ENCODE measurements at places on chromosomes 13 and 19.

- no peak for DNase-seq
Measured at GRCh38 chr19:1057176-1057855, 9.7 kb upstream of the ARHGAP45 start.

GRCh38 chr13:111539791-111540446 lies 219.5 kb downstream of the TEX29 start:
- no peak for DNase-seq

DNA sequence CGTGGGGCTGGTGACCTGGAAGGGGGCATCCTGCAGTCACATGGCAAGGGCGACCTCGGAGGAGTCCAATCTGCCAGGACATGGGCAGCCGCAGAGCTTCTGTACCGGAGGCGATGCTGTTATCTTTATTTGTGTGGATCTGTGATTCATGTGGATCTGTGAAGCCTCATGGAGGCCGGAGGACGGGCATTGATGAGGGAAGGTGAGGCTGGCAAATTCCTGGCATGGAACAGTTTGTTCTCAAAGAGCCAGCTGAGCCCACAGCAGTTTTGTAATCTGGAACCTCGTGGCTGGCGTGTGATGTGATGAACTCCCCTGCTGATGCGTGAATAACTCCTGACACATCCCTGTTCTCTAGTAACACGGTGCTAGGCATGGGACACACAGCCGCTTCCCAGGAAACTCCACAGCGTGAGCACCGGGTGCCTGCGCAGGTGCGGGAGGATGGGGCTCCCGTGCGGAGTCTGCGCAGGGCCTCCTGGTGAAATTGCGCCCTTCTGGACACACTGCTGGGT lies 40.4 kb downstream of the ATP11A start:
- no peak for DNase-seq

DNA sequence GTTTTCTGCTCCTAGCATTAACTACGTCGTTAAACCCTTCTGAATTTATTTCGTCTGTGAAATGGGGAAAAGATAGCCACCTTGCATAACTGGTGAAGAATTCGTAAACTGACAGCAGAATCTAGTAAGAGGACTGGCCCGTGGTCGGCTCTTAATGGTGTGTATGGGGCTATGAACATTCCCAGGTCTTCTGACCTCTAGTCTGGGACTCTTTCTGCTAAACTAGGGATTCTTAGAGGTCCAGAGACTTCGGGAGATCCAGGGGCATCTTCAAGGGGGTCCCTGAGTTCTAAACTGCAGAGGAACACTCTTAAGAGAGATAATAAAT lies 231.1 kb upstream of the SERP2 start:
- DNase-seq: no peak

DNA sequence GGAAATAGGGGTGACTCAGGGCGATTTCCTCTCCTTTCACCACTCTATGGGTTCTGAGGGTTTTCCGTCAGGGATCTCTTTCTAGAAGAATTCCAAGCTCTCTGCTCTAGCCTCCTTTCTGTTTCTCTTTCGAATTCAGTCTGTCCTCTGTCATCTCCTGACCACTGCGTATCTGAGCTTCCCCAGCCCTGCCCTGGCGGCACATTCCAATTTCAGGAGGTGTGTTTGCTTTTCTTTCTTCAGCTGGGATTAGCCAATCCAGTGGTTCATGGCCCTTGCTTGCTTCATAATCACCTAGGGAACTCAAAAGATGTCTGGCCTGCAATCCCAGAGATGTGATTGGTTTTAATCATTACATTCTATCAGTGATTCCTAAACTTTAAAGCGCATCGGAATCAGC lies 9.4 kb downstream of the IFNL2 start:
- no peak for DNase-seq

DNA sequence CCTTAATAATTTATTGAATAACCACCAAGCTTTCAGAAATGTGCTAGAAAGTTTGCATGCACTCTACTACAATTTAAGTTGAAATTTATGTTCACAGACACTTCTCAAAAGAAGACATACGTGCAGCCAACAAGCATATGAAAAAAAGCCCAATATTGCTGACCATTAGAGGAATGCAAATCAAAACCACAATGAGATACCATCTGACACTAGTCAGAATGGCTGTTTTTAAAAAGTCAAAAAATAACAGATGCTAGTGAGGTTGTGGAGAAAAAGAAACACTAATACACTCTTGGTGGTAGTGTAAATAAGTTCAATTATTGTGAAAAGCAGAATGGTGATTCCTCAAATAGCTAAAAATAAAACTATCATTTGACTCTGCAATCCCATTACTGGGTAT lies 308.8 kb upstream of the PCDH9 start:
- no peak for DNase-seq

GRCh38 chr13:111322916-111323331 lies 2.5 kb downstream of the TEX29 start:
- DNase-seq: no peak

DNA sequence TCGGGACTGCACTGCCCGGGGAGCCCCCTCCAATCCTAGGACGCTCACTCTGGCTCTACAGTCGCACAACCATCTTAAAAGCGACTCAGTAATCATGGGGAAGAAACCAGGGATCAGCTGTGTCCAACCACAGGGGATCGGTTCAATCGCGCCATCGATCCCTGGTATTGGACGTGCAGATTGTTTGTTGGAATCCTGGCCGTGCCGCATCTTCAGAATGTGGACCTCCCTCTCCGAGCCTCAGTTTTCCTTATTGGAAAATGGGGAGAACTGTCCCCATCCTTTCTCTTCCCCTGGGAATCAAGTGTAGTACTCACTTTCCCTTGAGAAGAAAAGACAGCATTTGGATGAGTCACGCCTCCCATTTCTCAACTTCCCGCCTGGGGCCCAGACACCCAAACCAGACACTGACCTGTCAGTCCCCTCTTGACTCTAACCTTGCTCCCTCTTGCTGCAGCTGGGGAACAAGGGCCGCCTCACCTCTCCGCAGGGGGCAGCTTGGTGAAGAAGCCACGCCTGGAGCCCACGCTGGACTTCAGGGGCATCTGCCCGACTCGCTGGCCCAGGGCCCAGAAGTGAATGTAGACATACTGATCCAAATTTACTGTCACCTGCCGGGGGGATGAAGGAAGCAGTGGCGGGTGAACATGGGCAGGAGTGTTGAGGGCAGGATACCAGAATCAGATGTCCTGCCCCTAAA lies 17.6 kb downstream of the EMP3 start:
- no peak for DNase-seq

DNA sequence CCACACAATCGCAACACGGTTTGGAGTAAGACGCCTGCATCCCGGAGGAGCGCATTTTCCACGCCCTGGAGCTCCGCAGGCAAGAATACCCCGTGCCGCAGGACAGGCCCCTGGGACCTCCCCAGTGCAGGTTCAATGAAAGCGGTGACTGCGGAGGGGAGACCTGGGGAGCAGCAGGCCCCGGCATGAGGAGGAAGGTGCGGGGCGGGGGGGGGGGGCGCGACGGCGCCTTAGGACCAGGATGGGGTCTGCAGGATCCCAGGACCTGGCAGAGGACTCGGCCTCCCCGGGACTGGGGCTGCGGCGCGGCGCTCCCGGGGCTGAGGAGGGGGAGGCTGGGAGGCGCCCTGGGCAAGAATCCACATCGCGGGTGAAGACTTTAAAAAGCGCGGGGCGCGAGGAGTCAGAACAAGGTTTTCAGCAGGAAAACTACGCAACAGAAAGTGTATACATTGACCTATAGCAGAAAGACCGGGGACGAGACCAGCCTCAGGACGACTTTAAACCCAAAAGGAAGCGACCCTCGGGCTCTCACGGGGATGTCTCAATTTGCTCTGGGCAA lies 432 bp downstream of the ZNF611 start:
- DNase-seq: no peak

- DNase-seq: no peak
Measured at GRCh38 chr13:59542303-59542702, 621.4 kb downstream of the DIAPH3 start.

- no peak for DNase-seq
Measured at GRCh38 chr19:13150931-13151604, 857 bp downstream of the IER2 start.

DNA sequence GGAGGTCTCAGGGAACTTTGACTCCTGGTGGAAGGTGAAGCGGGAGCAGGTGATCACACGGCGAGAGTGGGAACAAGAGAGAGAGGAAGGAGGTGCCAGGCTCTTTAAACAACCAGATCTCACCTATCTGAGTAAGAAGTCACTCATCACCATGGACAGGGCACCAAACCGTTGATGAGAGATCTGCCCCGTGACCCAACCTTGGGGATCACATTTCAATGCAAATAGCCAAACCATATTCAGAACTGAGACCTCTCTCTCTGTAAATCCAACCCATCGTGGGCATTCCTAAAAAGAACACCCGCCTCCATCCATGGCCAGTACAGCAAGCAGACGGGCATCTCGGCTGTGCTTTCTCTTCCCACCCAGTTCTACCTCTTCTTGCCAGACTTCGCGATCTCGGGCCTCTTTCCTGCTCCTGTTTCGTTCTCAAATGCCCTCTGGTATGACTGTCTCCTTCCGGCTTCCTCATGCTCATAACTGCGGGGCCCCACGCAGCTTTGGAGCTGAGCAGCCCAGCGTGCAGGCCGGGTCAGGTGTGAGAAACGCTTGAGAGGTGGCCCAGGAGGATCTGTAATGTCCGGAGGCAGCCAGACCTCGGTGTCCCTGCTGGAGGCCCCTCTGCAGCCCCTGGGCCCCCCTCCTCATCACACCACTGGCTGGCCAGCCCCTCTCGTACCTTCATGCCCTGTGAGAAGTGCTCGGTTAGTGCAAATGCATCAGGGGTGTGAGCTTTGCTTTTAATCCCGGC lies 97.0 kb upstream of the GPR183 start:
- no peak for DNase-seq

GRCh38 chr19:13066933-13067807 lies 35.5 kb downstream of the LYL1 start:
- DNase-seq: no peak

GRCh38 chr13:75196147-75196837 lies 285.7 kb downstream of the TBC1D4 start:
- no peak for DNase-seq

DNA sequence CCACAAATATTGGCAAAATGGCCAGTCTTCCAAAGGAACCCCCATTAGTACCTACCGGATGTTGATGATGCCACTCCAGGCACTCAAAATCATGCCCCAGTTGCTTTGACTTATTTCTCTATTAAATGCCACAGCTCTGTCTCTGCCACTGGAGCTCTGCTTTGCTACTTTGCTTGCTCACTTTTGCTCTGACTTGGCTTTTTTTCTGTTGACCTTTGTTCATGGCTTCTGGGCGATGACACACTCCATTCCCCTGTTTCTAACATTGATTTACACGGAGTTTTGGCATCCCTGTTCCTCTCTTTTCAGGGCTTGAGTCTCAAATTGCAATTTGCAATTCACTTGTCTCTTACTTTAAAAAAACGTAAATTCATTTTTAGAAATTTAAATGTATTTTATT lies 217.1 kb upstream of the SPRY2 start:
- no peak for DNase-seq

- DNase-seq: no peak
Measured at GRCh38 chr13:20465218-20465879, 60.3 kb downstream of the CRYL1 start.

GRCh38 chr19:50994129-50994528 lies 7.3 kb downstream of the KLK8 start:
- DNase-seq: no peak

GRCh38 chr19:4009990-4010807 lies 2.7 kb downstream of the PIAS4 start:
- DNase-seq: no peak

- DNase-seq: peak; percentile 24
Measured at GRCh38 chr19:6476155-6476895, 5.3 kb downstream of the DENND1C start.

GRCh38 chr13:46202188-46202795 lies 9.4 kb upstream of the LRRC63 start:
- DNase-seq: no peak

DNA sequence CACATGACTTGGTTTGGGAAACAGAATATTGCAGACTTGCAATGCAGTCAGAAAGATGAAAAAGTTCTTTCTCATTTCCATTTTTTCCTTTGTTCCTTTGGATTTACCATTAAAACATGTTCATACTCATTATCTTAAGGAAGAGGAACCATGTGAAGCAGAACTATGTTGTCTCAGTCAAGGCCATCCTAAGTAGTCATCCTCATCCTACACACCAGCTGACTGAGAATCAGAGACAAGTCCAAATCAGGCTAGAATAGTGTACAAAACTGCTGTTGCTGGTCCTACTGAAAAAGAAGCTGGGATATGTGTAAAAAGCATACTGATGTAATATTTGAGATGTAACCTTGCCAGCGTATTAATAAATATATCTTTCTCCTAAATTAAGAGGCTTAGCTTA lies 433.4 kb downstream of the SLITRK5 start:
- DNase-seq: no peak

- no peak for DNase-seq
Measured at GRCh38 chr13:27795718-27796019, 3.4 kb downstream of the GSX1 start.

DNA sequence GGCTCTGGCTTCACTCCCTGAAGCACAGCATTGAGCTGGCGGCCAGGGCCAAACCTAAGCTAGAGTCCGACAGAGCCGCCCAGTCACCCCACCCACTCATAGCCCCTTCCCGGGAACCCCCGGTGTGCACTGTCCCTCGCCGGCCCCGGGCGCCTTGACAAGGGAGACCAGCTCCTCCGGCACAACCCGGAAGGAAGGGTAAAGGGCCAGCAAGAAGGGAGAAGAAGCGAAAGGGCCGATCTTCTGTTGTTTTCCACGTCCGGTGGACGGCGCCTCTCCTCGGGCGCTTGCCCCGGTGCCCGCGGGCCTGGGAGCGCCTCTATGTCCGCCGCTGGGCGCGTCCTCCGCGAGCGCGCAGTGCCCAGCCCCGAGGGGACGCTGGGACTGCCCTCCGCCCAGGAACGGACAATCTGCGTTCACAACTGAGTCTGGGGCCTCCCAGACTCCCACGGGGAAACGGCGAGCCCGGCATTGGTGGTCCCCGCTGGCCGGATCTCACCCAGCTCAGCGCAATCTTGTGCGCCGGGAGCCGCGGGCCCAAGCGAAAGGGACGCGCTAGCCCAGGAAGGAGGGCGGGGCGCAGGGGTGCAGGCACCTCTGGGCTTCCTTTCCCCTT lies 172.5 kb upstream of the MIR17HG start:
- DNase-seq: no peak

GRCh38 chr19:11987405-11988281 lies 22.8 kb downstream of the ZNF763 start:
- DNase-seq: peak; percentile 90

- DNase-seq: no peak
Measured at GRCh38 chr19:53394522-53394973, 401 bp upstream of the ZNF765 start.

- DNase-seq: no peak
Measured at GRCh38 chr19:55675661-55676354, 782 bp downstream of the EPN1 start.

- no peak for DNase-seq
Measured at GRCh38 chr19:1888385-1888784, 3.1 kb upstream of the ABHD17A start.

All from stimulated activated CD4-positive, alpha-beta T cell treated with anti-CD3 and anti-CD28 coated beads, Interleukin-2, amount 100 ng/mL, for 4 hours (primary cell).